Activated CD8-positive, alpha-beta memory T cell treated with anti-CD3 and anti-CD28 coated beads for 1 hour (primary cell): ENCODE measurements at places on chromosomes 5 and 9.

- no peak for DNase-seq
Observed at GRCh38 chr9:106862821-106863720, at the start of gene ZNF462. TSS of gene ZNF462 (plus strand) at chr9:106863166. CDS start at chr9:106923384, 60,218 bp downstream.

DNA sequence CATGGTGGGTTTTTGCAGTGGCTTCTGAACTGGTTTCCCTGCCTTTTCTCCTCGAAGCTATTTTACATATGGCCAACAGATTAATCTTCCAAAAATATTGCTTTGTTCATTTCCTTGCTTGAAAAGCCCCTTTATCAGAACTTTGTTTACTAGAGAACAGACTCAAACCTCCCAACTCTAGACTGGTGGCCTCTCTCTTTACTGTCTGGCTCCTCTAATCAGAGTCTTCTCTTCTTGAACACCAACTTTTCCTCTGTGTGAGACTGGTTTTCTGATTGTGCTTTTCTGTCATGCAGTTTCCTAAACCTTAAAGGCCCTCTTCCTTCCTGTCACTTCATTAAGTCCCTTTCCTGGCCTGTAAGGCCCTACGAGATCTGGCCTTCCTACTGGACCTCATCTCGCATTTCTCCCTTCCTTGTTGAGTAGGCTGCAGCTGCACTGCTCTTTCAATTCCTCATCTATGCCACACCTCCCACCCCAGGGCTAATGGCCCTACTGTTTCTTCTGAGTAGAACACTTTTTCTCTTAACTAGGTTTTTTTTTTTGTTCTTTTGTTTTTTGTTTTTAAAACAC is 5.7 kb downstream of the C9orf43 start:
- no peak for DNase-seq

DNA sequence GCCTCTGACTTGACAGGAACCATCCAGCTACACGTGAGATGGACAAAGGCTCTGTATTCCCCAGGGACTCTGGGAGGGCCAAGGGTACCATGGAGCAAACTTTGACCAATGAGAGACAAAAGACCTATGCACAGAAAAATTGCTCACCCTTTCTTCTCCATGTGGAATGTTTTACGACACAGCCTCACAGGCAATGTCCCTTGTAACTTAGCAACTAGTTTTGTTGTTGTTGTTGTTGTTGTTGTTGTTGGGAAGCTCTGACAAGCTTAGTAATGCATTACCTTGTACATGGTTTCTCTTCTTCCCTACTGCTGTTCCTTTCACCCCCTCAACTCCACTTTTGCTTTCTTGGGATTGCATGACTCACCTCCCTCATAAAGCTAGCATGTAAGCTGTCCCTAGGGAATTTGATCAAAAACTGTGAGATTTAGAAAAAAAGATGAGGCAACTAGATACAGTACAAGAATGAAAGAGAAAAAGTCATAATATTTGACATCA is 550.9 kb downstream of the RAB3C start:
- no peak for DNase-seq

DNA sequence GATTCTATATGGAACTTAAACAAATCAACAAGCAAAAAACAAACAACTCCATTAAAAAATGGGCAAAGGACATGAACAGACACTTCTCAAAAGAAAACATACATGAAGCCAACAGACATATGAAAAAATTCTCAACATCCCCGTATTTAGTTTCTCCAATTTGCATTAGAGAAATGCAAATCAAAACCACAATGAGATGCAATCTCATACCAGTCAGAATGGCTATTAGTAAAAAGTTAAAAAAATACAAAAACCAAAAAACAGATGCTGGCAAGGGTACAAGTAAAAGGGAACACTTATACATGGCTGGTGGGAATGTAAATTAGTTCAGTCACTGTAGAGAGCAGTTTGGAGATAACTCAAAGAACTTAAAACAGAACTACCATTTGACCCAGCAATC is 342.1 kb upstream of the NUDT12 start:
- DNase-seq: no peak
